Stimulated activated CD4-positive, alpha-beta T cell treated with anti-CD3 and anti-CD28 coated beads, Interleukin-15, amount 100 ng/mL, for 24 hours (primary cell): ENCODE measurements at places on chromosomes 3 and 15.

DNA sequence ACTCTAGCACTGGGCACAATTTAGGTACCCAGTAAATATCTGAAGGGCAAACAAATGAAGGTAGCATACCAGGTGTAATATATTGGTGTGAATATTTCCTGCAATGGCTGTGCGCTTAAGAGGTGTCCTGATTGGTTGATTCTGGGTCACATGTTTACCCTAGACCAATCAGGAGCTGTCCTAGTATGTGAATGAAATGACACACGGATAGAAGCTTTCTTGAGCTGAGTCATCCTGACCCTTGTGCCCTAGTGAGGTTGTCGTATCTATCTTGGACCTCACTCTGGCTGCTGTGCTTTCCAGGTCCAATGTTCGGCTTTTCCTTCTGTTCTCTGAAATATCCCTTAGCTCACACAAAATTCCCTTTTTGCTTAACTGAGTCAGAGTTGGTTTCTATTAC lies 58.1 kb upstream of the FOXP1 start:
- DNase-seq: no peak

DNA sequence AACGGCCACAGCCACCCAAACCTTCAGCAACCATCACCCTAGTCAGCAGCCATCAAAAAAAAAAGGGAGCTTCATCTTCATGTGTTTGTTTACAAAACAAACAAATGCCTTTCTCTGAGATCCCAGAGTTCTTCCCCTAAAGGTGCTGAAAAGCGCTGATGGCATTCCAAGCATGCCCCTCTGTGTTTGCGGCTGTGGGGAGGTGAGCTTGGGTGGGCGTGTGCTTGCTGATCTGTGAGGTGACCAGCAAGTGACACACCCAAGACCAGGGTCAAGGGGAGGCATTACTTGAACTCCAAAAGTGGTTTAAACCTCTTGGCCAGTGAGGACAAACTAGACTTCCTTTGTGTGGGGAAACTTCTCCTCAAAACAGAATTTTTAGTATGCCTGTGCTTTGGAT lies 81.5 kb downstream of the DHX36 start:
- DNase-seq: no peak

DNA sequence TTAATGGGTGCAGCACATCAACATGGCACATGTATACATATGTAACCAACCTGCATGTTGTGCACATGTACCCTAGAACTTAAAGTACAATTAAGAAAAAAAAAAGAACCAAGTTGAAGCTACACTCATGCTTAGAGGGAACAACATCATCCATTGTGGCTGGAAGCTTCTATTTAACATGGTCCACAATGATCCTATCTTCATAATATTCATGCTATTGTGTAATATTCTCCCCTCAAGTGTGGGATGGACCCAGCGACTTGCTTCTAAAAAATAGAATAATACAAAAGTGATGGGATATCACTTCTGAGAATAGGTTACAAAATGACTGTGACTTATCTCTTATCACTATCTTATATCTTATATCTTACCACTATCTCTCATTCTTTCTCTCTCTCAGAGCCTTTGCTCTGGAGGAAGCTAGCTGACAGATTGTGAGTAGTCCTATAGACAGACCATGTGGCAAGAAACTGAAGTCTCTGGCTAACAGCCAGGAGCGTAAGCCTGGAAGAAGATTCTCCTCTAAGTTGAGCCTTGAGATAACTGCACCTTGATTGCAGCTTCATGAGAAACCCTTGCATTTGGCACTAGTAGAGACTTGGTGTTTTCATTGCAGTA lies 198.5 kb upstream of the MRPL3 start:
- DNase-seq: no peak

GRCh38 chr3:105970283-105970682 lies 101.5 kb upstream of the CBLB start:
- DNase-seq: no peak

GRCh38 chr3:38026856-38027255 lies 2.6 kb downstream of the PLCD1 start:
- no peak for DNase-seq

DNA sequence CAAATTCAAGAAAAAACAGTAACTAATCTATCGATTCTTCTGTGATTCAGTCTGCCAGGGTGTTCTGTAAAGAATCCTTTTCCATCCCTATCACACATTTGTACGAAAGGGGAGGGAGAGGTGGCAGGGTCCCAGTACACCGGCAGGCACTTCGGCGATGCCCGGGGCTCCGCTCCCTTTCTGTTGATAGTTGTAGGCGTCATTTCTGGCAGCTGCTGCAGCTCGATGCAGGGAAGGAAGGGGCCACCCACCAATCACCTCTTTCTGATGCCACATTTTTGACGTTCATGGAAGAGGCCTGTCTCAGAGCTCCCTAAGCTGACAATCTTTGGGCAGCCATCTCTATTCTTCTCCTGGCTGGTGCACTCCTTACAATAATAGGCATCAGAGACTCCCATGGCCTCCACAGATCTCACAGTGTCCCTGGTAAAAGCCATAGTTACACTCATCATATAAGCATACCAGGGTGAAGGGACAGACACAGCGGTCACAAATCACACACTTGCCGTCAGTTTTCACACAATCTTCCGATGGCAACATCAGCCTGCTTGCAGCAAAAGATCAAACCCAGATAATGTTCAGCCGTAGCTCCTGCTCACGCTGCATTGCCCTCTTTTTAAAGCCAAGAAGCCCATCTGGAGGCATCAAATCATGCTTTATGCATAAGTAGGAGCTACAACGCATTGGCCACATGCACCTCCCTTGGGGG lies 60.8 kb upstream of the ZBTB38 start:
- peak; percentile 44 for DNase-seq

DNA sequence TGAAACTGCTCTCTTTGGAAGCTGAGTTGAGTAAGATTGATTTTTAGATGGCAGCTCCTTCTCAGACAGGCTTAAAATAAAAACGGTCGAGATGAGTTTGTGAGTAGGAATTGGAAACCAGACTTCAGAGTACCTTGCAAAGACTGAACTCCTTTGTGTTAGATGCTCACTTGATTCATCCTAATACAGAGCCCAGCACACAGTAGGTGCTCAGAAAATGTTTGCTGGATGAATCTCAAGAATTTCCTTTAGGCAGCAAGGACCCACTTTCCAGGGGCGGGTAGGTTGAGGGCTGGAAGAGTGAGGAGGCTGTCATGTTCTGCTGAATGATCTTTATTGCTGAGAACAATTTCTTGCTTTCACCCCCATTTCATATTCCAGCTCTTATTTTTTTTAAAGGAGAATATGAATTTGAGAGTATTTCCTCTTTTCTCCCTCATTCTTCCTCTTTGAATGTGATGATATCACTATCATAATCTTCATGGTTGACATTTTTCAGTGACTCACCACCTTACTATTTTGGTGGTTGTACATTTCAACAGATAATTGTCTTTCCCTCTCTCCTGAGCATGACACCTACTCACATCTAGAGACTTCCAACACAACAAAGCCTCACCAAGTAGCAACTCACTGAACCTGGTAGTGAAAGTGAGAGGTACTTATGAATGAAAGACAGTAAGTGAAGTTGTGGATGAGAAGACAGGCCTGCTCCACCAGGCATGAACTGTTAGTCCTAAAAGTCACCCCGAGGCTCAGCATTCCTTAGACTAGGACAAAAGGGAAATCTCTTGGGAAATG lies 113.3 kb downstream of the PDCD6IP start:
- no peak for DNase-seq

GRCh38 chr15:100890850-100891249 lies 11.2 kb downstream of the ALDH1A3 start:
- no peak for DNase-seq

- no peak for DNase-seq
These were observed 304.5 kb downstream of the AGBL1 start for GRCh38 chr15:86384186-86384585.

- DNase-seq: peak; percentile 50
These were observed 1.5 kb downstream of the IGF2BP2 start for GRCh38 chr3:185823078-185824044.

GRCh38 chr3:169541528-169541927 lies 122.0 kb downstream of the MECOM start:
- DNase-seq: no peak

DNA sequence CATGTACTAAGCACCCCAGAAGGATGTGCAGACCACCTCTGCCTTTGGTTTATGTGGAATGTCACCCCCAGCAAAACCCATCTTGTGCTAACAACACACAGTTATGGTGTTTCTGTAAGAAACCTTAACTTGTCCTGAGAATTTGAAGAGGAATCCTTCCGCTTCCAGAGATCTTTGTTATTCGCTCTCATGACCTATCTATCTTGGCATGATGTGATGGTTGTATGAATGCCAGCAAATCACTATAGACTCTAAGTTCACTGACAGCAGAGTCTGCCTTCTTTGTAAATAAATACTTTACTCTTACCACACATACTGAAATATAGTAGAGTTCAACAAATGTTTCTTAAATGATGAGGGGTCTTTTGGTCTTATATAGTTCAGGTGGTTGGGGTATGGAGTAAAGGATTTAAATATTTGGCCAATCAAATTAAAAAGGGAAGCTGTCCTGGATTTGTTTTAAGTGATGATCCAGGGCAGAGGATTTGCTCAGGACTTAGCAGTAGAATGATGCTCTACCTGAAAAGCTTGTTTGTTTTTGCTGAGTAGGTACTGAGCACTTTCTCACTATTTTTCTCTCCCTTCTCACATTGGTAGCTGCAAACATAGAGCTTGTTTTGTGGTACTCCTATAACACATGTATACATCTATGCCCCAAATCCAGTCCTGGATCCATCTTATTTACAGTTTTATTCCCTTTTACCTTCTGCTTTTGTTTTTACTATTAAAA lies 27.9 kb upstream of the RTP1 start:
- no peak for DNase-seq

- DNase-seq: peak; percentile 21
These were observed 52.6 kb upstream of the TGFBR2 start for GRCh38 chr3:30553641-30554316.

- DNase-seq: no peak
These were observed 1.2 kb downstream of the FAM98B start for GRCh38 chr15:38455092-38455491.

- DNase-seq: no peak
These were observed 37.5 kb downstream of the TTC23 start for GRCh38 chr15:99211926-99212325.

DNA sequence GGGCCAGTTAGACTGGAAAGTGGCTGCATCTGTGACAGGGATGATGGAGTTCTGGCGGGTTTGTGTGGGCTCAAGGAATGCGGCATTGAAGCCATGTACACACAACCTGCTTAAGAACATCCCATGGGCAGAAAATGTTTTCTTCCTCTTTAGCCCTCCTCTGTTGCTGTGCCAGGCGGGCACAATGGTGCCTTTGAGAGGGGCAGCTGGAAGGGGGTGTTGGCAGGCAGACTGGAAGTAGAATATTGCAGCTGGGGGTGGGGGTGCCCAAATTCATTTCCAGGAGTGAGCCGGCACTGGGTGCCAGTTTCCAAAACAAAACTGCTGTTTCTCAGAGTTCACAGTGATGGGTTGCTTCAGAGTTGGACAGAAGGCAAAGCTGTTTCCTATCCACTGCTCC lies 91.8 kb upstream of the ETV5 start:
- no peak for DNase-seq

DNA sequence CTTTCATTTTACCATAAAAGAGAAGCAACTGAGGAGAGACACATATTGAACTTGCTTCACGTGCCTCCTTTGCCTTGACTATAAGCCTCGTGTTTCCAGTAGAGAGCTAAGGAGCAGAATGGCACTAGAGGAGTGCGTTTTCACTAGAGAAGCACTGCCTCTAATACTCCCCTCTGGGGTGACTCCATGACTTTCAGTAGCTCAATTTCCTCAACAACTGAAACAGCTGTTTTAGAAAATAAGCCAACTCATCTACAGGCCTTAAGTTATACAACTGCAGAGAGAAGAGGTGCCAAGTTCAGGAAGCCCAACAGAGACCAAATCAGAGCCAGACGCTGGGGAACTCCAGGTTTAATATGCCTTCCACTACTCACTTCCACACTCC lies 1.9 kb downstream of the UBP1 start:
- no peak for DNase-seq

DNA sequence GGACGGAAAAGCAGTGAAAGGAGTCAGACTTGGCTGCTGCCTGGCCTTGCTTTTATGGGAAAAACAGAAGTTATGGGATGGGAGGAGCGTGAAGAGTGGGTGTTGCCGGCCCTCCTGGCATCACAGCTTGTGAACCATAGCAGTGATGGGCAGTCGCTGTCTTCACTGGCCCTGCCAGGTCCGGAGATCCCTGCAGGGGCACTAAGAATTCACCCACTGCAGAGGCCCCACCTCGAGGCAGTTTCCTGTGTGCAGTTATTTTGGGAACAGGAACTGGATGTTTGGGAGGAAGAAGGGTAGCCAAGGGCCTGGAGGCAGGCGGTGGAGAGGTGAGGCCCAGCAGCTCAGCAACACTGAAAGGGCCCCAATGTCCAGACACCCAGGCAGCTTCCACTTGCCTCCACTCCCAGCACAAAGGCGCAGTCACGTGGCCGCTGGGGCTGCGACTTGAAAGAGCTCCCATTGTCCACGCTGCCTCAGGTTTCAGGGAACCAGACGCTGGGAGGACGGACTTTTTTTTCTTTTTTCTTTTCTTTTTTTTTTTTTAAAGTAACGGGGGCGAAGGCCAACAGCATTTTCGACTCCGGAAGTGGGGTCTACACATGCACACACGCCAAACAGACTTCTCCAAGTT lies 255.6 kb downstream of the ZNF621 start:
- no peak for DNase-seq

DNA sequence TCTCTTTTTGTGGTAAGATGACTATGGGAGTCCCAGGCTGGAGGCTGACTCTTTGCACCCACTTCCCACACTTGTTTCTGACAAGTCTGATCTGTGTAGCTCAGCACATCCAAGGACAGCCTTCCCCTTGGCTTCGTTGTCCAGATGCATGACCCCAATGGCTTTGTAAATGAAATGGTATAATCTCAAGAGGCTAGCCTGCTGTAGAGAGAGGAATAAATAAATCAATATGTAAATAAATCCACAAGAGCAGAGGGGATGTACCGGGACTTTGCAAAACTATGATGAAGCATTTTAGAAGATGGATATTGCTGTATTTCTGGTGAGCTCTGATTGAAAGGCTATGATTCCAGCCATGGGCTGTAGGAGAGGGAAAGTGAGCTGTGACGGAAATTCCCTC lies 79.9 kb upstream of the NEO1 start:
- no peak for DNase-seq

DNA sequence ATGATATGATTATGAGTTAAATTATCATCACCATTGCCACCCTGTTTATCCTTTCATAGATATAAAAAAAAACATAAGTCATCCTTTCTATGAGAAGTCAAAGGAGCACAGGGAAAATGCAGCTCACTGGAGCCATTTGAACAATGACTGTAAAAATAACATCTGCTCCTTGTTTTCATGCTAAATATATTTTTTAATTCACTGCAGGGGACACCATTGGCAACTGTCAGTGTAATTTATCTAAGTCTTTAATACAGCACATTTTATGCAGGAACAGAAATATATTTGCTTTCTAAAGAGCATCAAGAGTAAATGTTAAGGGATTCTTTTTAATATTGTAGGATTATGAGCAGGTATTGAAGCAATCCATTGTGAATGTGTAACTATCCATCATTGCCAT lies 371.3 kb downstream of the ZBBX start:
- DNase-seq: no peak

- no peak for DNase-seq
These were observed 1.8 kb upstream of the SSUH2 start for GRCh38 chr3:8646313-8646938.

GRCh38 chr3:172044833-172045585 lies 5.6 kb downstream of the FNDC3B start:
- DNase-seq: no peak

- no peak for DNase-seq
These were observed 102.0 kb downstream of the TBC1D5 start for GRCh38 chr3:17640466-17640865.

GRCh38 chr3:51874889-51875288 lies 512 bp downstream of the IQCF5 start:
- DNase-seq: no peak

GRCh38 chr3:158312560-158313141 lies 202.8 kb downstream of the RSRC1 start:
- DNase-seq: no peak
